ENCODE measurements at places on chromosomes 1 and 21.
A peak's percentile ranks its signal among the peaks of the same experiment; 100 is the strongest.

DNA sequence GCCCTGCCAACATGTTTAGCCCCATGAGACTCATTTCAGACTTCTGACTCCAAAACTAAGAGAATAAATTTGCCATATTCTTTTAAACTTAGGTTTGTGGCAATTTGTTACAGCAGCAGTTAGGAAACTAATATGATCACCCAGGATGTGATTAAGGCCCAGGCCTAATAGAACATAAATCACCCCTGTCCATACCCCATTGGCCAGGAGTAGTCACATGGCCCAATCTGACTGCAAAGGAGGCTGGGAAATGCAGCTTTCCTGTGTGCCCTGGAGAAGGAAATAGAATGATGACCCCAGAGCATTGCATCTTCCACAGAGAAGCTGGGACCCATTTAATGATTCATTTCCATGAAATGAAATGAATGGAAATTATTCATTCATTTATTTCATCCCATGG is 100.4 kb upstream of the KLHDC7A start:
- no peak for DNase-seq

DNA sequence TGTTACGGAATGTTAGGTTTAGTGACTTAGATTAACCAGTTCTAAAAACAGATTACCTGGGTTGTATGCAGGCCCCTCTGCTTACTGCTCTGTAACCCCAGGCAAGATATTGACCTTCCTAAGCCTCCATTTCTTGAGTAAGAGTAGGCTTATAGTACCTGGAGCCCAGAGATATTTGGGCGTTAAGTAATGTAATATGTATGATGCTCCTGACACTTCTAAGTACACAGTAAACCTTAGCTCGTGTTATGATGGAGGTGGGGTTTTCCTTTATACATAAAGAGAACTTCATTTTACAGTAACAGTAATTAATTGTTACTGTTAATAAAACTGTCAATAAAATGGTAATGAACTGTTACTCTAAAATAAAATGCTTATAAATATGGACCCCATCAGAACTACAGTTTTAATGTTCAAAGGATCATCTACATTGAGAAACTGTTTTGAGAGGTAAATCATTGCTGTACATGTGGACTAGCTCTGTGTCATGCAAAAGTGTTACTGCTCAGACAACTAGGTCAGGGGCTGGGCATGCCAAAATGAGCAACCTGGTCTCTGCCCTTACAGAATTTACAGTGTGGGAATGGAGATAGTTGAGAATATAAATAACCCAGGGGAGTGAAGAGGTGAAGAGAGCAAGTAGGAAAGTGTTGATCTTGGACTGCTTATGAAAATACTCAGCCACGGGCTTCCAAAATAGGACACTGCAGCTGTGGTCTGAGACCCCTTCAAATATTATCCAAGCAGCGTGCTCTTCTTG is 26.6 kb downstream of the LRRC8C start:
- no peak for DNase-seq

DNA sequence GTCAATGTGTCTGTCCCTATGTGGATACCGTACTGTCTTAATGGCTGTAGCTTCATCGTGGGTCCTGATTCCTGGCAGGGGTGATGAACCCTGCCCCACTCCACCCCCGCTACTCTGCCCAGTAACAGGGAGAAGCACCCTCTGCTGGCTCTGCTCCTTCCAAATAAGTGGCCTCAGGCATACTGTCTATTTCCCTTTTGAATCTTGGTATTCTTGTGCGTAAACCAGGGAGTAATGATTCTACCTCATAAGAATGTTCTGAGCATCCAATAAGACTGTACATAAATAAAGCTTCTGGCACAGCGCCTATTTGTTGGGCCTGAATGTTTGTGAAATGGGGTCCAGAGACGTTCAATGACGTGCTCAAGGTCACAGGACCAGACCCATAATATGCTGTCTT is 35.2 kb upstream of the CTPS1 start:
- no peak for DNase-seq

- DNase-seq = no peak
Measured at GRCh38 chr1:22347854-22348760, 103.5 kb upstream of the ZBTB40 start.

- DNase-seq = no peak
Measured at GRCh38 chr21:17051054-17051453, 461.8 kb upstream of the CXADR start.

DNA sequence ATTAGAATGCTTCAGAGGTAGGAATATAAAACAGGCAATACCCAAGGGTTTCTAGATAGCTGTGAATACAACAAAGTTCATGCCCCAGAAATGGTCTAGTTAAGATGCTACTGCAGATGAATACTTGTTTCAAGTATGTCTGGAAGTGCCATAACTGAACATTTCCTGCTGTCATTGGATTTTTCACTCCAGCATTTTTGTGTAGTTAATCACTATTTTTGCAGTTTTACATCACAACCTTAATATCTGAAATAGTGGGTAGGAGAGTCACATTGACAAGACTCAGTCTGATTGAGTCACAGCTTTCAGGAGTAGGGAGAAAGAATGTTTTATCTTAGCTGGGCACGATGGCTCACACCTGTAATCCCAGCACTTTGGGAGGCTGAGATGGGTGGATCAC is 126.4 kb upstream of the C1orf21 start:
- DNase-seq = no peak

DNA sequence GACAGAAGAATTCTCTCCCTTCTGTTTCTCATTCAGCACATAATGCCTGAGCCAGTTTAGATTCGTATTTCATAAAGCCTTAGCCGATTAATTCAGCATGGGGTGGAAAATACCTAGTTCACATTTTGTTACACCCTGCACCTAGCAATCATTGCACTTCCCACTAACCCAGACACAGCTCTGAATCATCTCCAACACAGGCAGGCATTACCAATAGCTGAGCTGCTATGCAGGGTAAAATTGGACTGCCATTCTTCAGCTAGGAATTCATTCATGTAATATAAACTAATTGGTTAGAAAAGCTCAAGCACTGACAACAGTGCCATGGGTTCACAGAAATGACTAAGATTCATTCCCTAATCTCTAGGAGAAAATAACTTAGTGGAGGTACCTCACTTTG is 26.9 kb upstream of the NKAIN1 start:
- no peak for DNase-seq

DNA sequence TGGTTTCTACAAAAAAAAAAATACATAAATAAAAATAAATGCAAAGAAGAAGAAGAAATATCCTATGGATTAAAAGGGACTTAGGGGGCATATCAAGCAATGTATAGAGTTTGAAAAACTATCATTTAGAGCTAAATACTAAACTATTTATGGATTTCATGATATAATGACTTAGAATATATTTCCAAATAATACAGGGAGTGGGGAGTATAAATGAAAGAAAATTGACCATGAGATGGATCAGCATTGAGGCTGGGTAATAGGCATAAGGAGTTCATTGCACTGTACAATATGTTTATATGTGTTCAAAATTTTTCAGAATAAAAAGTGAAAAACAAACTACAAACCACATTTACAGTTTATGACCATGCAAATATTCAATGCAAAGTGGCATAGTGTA is 18.8 kb downstream of the NHLH2 start:
- DNase-seq = no peak

DNA sequence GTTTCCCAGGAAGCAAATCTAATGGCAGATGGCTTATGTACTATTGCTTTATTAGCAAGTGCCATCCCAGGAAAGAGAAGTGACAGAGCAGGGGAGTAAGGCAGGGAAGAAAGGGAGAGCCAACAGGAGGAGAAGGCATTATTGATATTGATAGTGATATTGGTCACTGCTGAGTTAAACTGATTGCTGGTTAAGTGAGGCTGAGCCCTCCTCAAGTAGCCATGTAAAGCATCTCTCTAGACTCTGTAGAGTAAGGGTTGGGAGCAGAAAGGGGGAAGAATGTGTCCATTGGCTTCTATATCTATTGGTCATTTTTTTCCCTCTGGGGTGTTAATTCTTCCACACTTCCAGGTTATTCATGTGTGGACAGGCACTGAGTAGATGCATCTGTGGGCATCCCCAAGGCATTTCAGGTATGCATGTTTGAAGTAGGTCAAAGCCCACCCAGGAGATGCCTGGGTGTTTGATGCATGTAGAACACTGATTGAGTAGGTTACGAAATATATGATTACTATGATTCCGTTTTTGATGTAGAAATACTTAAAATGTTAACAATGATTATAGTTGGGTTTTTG is 290.5 kb upstream of the DPYD start:
- DNase-seq = no peak

- no peak for DNase-seq
Measured at GRCh38 chr1:109225308-109225707, 11.6 kb downstream of the SARS1 start.

GRCh38 chr1:30295674-30296073 is 427.7 kb downstream of the MATN1 start:
- no peak for DNase-seq

DNA sequence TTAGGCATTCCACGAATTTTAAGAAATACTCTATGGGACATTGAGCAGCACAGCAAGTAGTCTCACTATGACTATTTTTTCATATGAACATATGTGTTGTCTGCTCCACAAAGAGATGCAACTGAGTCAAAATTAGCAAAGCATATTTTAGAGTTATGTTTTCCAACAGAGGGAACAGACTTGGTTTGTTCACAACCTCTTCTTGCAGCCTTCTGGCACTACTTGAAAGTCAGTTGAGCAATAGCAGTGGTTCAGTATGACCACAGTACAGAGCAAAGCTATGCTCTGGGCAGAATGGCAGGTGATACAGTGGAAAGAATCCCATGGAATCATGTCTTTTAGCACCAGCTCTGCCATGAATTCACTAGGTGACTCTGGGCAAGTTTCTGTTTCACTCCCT is 5.2 kb downstream of the CCN1 start:
- DNase-seq = no peak

- DNase-seq = no peak
Measured at GRCh38 chr21:27244352-27244751, 277.5 kb upstream of the ADAMTS5 start.

DNA sequence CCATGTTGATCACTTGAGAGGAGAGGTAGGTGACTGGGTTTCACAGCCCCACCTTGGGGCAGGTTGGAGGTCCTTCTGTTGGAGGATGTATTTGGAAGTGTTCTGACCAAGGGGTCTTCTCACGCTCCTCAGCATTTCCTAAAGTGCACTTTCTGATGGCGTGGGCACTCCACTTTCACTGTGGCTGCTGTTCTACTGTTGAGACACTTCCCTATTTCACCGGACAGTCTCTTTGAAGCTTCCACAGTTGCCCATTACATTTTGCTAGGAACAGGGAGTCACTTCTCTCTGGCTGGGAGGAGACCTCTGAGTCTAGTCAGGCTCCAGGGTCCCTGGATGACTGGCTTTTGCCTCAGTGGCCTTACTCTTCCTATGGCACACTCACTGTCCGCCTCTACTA is 180.0 kb upstream of the LMO4 start:
- no peak for DNase-seq

- no peak for DNase-seq
Measured at GRCh38 chr1:36135796-36136195, 10.8 kb upstream of the COL8A2 start.

GRCh38 chr1:167640051-167640450 is 10.0 kb downstream of the RCSD1 start:
- no peak for DNase-seq

- no peak for DNase-seq
Measured at GRCh38 chr1:14777516-14778506, 179.3 kb downstream of the KAZN start.

DNA sequence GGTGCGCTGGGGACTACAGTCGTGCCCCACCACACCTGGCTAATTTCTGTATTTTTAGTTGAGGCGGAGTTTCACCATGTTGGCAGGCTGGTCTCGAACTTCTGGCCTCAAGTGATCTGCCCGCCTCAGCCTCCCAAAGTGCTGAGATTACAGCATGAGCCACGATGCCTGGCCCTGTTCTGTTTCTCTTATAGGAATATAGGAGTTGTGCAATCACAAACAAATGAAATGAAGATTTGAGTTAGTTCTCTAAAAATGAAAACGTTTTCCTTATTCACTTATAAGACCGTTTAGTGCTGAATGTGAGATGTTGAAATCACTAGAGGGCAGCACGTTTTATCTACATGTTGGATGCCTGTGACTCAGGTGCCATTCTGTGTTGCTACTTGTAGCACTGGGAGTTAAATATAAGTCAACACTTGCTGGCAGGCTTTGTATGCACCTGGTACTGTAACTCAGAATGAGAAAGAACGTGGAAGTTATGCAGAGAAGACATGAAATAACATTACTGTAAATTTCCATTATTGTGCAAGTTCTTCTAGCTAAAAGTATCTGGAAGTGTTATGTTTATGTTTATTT is 45.8 kb downstream of the MIGA1 start:
- no peak for DNase-seq

GRCh38 chr1:153962088-153963029 is 978 bp downstream of the SLC39A1 start:
- peak; percentile 56 for DNase-seq

DNA sequence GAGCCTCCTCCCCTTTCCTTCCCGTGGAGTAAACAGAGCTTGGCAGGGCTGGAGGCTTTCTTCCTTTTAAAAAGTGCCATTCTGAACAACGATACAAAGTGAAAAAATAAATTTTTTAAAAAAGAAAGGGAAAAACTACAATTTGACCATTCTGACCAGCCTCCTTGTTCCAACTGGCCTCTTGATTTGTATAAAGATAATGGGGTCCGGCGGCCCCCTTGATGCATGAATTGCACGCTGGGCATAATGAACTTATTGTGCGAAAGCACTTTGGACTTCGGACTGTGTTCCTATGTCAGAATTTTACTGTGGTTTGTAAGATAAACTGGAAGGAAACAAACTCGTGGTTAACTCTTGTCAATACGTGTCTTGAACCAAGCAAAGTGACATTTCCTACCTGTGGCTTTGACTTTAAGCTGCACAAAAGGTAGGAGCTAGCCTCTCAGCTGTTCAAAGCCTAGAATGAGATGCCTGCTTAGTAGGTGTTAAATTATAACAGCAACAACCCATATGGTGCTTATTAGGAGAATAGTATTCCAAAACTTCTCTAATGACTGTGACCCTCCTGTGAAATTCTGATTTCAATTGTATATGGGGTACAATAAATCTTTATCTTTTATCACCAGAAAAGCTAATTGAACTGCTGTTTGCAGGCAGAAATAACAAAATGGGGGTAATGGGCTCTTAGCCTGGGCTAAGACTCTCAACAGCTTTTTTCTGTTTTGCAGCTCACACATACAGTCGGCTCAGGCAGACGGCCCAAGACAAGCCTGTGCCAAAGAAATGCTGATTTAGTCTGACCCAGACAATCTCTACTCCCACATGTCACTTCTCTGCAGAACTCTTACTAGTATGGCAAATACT is 9.3 kb downstream of the IRF2BP2 start:
- no peak for DNase-seq

DNA sequence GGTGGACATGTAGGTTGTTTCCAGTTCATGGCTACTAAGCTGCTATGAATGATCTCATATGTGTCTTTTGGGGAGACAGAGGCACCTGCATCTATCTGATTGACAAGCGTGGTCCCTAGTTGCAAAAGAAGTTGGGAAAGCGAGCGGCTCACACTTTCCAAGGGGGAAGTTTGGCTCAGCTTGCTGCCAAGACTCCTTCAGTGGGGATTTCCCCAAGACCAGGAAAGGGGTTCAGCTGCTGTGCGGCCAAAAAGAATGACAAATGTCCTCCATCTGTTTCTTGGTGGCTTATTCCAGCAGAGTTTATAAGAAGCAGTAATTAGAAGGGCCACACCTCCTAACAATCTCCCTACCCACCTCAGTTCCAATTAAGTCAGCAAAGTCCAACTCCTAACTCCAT is 128.5 kb upstream of the GALNT2 start:
- no peak for DNase-seq
